Activated CD4-positive, alpha-beta T cell treated with anti-CD3 and anti-CD28 coated beads for 36 hours (primary cell): ENCODE measurements at places on chromosomes 6 and 20. TPM values are rescaled to one million over a fixed set of nuclear protein-coding genes. Genes with fewer than 3 reads are reported as not detected.

DNA sequence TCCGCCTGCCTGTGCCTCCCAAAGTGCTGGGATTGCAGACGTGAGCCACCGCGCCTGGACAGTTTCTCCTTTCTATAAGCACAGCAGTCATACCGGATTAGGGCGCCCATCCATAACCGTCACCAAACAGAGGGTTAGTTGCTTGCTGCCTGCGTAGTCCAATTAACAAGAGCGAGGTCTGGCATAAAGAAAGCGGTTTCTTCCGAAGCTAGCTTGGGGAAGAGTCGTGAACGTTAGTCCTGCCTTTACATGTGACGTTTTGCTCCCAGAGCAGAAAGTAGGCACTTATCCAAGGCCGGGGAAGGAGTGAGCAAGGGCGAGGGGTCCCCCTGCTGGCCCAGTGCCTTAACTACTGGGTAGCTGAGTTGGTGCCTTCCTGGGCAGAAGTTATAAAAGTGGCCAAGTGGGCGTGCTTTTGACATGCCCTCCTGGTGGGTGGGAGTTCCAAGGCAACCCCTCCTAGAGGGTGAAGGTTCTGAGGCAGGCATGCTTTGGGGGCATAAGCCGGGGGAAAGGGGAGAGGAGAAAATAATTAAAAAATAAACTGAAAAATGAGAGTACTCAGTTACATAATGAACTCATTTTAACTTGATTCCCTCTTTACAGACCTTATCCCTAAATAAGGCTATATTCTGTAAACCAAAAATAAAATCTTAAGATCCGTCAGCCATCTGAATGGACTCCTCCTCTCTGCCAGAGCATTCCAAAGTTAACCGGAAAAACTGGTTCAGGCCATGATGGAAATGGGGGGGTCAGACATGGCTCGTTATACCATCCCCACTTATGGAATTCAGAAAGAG, 88.0 kb downstream of the FAM217A start:
- no peaks in the 10 kb centered on the region for H3K36me3 ChIP-seq
- no peak overlapping the region for H3K4me3 ChIP-seq
- peak; percentile 86 for DNase-seq
- peak overlapping the region; percentile 7 for H3K27ac ChIP-seq
- H3K27me3 ChIP-seq = no peaks in the 10 kb centered on the region
- peaks cover 10% of the 10 kb centered on the region for H3K4me1 ChIP-seq

GRCh38 chr20:62054451-62054953, 11.2 kb downstream of the TAF4 start:
- H3K4me1 ChIP-seq = peaks cover 32% of the 10 kb centered on the region
- no peaks in the 10 kb centered on the region for H3K27me3 ChIP-seq
- H3K4me3 ChIP-seq = no peak overlapping the region
- no peak for DNase-seq

- no peaks in the 10 kb centered on the region for H3K27me3 ChIP-seq
- no peaks in the 10 kb centered on the region for H3K4me1 ChIP-seq
- H3K27ac ChIP-seq = no peak overlapping the region
- peaks cover 72% of the 10 kb centered on the region for H3K36me3 ChIP-seq
Measured at GRCh38 chr6:98904096-98904495, 43.6 kb downstream of the FBXL4 start.

GRCh38 chr6:100923481-100924165, 42.5 kb upstream of the ASCC3 start:
- H3K27me3 ChIP-seq = peaks cover 12% of the 10 kb centered on the region
- no peak overlapping the region for H3K27ac ChIP-seq
- DNase-seq = no peak
- no peak overlapping the region for H3K4me3 ChIP-seq

DNA sequence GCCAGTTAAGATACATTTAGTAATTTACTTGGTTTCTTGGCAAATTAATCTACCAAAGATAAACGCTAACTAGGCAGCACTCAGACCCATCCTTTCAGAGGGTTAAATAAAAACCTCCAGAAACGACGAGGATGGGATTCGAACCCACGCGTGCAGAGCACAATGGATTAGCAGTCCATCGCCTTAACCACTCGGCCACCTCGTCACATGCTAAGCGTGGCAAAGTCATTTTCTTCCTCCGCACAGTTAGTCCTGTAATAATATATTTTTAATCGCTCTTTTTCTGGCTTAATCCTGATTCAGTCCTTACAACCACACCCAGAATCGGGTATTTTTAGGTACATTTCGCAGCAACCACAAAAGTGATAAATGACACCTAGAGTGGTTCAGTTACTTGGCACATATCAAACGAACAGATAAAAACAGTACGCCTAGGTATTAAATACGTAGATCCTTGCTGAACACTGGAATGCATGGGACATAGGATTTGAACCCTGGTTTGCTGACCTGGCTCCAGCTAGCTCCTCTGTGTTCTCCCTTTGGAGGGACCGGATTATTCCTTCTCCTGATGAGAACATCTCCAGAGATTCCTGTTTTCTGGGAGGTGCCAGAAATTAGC, 71.6 kb downstream of the GPX5 start:
- DNase-seq = peak; percentile 70
- no peaks in the 10 kb centered on the region for H3K36me3 ChIP-seq
- no peak overlapping the region for H3K27ac ChIP-seq
- H3K27me3 ChIP-seq = peaks cover 35% of the 10 kb centered on the region
- no peaks in the 10 kb centered on the region for H3K4me1 ChIP-seq

PRR18 gene
- total RNA-seq = 0.11 TPM

CPNE5 gene
- 1.3 TPM for total RNA-seq
